ENCODE measurements at places on chromosomes 6 and 20. TPM values are rescaled to one million over a fixed set of nuclear protein-coding genes. Genes with fewer than 3 reads are reported as not detected.

- no peaks in the 10 kb centered on the region for H3K27me3 ChIP-seq
- H3K4me1 ChIP-seq = no peaks in the 10 kb centered on the region
- no peak overlapping the region for H3K4me3 ChIP-seq
- no peak overlapping the region for H3K27ac ChIP-seq
- no peak for DNase-seq
These were observed 157.6 kb upstream of the KCNQ5 start for GRCh38 chr6:72464246-72464645.

- no peak for DNase-seq
- no peak overlapping the region for H3K4me3 ChIP-seq
- H3K27me3 ChIP-seq = no peaks in the 10 kb centered on the region
- H3K27ac ChIP-seq = no peak overlapping the region
- no peaks in the 10 kb centered on the region for H3K36me3 ChIP-seq
These were observed 31.2 kb downstream of the PLAGL1 start for GRCh38 chr6:143976806-143977349.

- no peaks in the 10 kb centered on the region for H3K4me1 ChIP-seq
- peaks cover 4% of the 10 kb centered on the region for H3K36me3 ChIP-seq
- no peaks in the 10 kb centered on the region for H3K27me3 ChIP-seq
- no peak overlapping the region for H3K27ac ChIP-seq
- no peak for DNase-seq
These were observed 45.3 kb downstream of the RNF24 start for GRCh38 chr20:3970016-3970415.

GRCh38 chr20:51469046-51469445 lies 73.5 kb downstream of the NFATC2 start:
- no peak overlapping the region for H3K4me3 ChIP-seq
- peaks cover 11% of the 10 kb centered on the region for H3K4me1 ChIP-seq
- no peak for DNase-seq
- H3K36me3 ChIP-seq = no peaks in the 10 kb centered on the region
- H3K27ac ChIP-seq = no peak overlapping the region
- no peaks in the 10 kb centered on the region for H3K27me3 ChIP-seq

DNA sequence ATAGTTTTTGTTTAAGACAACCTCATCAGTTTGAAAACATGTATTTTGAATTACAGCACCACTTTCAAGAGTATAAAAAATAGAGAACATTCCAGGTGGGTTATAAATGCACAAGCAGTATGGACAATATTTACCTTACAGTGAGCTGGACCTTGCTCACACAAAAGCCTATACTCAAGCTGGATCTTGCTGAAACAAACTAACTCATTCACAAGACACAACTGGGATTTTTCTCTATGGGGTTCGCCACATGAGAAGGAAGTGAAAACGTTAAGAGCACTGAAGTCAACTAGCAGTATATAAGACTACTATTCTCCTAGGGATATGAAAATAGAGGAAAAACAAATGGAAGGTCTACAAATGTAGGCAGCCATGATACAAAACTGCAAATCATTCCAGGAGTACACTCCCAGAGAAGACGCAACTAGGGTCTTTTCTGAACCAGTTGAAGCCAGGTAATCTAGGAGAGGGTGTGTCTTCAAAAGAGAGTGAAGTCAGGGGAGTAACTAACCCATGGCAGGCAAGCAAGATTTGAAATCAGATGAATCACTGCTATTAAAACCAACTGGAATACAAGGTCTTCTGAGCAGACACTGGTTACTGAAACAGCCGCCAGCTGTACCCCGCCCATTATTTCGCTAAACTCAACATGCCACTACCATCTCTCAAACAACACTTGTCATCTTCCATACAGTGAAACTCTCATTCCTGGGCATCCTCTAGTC lies 26.5 kb downstream of the STAU1 start:
- no peak overlapping the region for H3K27ac ChIP-seq
- H3K4me3 ChIP-seq = no peak overlapping the region
- H3K27me3 ChIP-seq = no peaks in the 10 kb centered on the region
- DNase-seq = no peak

KLHDC3 gene
- total RNA-seq = 106 TPM

HLA-DOB gene
- 0.11 TPM for total RNA-seq

Measured in spinal cord (tissue), 10 donors.